ENCODE measurements at places on chromosomes 16 and 17. TPM values are rescaled to one million over a fixed set of nuclear protein-coding genes. Genes with fewer than 3 reads are reported as not detected.

DNA sequence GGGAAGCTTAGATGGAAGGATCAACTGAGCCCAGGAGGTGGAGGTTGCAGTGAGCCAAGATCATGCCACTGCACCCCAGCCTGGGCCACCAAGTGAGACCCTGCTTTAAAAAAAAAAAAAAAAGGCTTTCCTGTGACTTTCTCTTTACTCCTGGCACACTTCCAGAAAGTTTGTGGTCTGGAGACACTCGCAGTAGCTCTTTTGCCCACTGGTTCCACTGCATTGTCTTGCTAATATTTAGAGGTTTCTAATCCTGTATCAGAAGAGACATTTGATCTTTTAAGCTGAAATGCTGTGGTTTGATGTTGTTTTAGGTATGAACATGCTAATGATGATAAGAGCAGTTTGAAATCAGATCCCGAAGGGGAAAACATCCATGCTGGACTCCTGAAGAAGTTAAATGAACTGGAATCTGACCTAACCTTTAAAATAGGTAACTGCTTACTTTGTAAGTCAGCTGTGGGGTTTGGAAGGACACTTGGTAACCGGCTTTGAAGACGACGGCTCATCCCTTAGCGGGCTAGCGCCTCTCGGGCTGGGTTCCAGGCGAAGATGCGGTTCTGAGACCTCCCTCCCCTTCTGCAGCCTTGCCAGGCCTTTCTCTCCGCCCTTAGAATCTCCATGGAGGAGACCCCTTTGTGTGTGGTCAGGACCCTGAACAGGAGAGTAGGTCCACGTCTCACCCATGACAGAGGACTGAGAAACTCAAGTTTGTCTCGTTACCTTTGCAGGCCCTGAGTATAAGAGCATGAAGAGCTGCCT is 23.1 kb downstream of the NTAN1 start:
- DNase-seq: no peak

GRCh38 chr17:77829843-77830799 is 128.4 kb upstream of the TNRC6C start:
- no peak for DNase-seq

DNA sequence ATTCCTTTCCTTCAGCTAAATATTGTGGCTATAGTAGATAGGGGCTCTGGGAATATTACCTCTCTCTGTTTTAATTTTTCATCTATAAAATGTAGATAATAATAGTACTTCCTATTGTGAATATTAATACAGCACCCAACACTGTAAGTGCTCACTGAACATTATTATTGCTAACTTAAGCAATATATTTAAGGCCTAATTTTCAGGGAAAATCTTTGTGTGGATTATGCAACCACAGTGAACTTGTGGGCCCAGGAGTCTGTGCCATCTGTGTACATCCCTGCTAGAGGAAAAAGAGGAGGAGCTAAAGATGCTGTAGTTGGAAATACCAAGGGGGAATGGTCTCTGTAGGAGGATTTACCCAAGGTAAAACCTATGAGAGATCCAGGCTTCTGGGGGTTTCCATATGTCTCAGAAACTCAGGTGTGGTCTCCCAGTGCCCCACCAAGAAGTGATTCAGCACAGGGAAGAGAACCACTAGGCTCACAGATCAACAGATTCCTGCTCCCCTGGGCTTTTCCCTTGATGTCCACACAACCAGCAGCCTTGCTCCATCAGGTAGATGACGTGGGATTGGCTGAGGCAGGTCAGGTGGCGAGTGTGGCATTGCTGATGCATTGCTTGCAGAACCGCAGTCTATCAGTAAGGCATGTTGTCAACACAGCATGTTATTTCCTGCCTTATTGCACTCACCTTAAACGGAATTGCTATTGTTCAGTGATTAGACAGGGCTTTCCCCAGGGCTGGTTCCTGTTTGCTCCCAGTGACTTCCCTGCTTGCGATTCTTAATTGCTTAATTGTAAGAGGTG is 1.6 kb upstream of the N4BP1 start:
- no peak for DNase-seq

DNA sequence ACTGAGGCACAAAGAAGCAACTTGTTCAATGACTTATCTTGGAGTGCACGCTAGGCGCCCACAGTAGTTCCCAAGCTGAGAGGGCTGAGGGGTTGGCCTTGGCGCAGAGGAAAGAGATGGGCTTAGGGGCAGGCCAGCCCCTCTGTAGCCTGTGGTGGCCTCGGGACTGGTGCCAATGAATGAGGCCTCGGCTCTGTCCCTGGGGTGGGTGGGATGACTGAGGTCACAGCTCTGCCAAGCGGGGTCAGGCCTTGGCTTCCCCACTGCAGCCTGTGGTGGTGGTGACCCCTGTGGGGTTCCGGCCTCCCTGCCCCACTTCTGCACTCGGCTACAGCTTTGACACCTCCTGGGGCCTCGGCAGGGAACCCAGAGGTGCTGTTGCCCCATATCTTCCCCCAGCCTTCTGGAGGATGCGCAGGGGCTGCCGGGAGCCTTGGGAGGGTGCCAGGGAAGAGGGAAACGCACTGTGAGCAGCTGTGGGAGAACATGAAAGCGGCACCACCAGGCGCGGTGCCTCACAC is 46.0 kb downstream of the BEAN1 start:
- no peak for DNase-seq

- no peak for DNase-seq
Measured at GRCh38 chr17:67467500-67468455, 90.7 kb downstream of the PITPNC1 start.

- no peak for DNase-seq
Measured at GRCh38 chr17:34780438-34780837, 180.8 kb downstream of the CCT6B start.

DNA sequence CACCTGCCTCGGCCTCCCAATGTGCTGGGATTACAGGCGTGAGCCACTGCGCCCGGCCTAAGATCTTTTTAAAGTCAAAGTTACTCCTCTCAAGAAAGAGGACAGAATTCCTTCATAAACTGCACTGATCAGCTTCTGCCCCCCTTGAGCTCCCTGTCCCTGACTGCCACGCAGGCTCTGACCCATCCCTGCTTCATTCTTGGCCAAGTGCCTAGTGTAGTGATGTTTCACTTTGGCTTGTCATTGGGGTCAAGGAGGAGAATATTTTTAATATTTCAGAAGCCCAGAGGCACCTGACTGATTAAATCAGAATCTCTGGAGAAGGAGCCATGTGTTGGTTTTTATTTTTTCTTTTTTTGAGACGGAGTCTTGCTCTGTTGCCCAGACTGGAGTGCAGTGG is 9.1 kb downstream of the MRM1 start:
- DNase-seq: no peak

- DNase-seq: no peak
Measured at GRCh38 chr16:83833921-83834320, 26.1 kb downstream of the HSBP1 start.

- no peak for DNase-seq
Measured at GRCh38 chr16:81469710-81470535, 25.3 kb downstream of the CMIP start.

- no peak for DNase-seq
Measured at GRCh38 chr16:66701026-66701425, 4.5 kb upstream of the CMTM4 start.

- DNase-seq: no peak
Measured at GRCh38 chr16:68790130-68790761, 53.1 kb upstream of the TANGO6 start.

GRCh38 chr16:78984887-78985464 is 615.6 kb downstream of the MAF start:
- peak; percentile 27 for DNase-seq

DNA sequence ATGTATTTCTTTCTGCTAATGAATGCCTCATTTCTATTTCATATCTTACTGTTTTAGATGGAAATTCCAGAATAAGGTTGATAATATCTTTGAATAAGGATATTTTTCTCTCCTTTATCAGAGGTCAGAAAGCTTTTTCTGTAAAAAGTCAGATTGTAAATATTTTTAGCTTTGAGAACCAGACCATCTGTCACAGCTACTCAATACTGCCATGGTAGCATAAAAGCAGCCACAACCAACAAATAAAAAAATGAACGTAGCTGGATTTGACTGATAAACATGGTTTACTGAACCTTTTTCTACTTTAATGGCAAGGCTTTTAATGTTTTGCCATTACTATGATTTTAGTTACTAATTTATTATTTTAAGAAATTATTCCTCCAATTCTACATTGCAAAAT is 217.4 kb upstream of the COX10 start:
- no peak for DNase-seq

DNA sequence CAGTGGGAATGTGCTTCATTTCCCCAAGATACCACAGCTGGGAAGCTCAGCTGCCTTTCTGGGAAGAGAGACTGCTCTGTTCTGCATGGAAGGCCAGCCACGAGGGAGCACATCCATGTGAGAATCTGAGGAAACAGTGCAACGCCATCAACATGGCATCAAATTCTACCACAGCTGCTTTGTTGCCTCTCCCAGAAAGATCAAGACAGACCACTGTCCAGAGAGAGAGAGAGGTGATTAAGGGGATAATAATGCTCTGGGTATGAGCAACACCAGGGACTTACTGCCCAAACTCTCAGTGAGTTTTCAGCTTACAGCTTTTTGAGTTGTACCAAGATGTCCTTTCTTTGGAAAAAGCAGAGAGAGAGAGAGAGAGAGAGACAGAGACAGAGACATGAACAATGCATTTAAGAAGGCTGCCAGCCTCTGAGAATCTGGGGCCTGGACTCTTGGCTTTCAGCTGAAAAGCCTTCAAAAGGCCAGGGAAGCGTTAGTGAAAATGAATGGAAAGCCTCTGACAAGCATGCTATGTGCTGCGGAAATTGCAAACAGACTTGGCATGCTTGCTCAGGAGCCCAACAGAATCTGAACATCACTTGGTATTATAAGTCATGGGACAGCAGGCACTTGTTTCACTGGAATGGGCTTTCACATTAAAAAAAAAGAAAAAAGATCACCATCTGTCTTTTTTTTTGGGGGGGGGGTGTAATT is 223.1 kb downstream of the MAP2K6 start:
- DNase-seq: no peak

GRCh38 chr17:61415374-61416210 is 15.9 kb downstream of the TBX2 start:
- no peak for DNase-seq

GRCh38 chr17:48528153-48528935 is 2.5 kb downstream of the HOXB1 start:
- no peak for DNase-seq

DNA sequence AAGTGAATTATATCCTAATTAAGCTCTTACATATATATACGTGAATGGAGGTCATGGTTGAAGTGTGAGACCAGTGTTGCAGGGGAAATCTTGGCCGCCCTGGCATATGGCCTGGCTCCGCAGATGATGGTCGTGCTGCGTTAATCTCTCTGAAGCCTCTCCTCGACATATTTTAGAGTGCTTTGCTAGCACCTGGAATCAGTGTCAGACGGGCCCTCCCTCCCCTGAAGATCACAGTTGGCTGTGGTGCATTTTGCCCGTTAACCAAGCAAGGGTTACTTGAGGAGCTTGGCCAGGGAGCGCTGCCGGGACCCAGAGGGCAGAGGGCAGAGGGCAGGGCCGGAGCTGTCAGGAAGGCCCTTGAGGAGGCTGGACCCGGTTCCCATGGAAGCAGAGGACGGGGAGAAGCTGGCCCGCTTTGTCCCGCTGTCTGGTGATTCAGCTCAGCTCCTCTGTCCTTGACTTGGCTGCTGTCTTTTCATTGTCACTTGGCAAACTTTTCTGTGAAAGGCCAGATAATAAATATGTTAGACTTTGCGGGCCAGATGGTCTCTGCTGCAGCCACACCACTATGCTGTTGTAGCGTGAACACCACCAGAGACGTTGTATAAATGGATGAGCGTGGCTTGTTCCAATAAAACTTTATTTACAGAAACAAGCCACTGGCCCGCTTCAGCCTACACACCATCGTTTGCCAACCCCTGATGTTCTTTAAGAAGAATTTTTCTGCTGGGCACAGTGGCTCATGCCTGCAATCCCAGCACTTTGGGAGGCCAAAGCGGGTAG is 32.3 kb downstream of the CIBAR2 start:
- no peak for DNase-seq

GRCh38 chr17:47708864-47709541 is 15.0 kb downstream of the TBKBP1 start:
- no peak for DNase-seq

DNA sequence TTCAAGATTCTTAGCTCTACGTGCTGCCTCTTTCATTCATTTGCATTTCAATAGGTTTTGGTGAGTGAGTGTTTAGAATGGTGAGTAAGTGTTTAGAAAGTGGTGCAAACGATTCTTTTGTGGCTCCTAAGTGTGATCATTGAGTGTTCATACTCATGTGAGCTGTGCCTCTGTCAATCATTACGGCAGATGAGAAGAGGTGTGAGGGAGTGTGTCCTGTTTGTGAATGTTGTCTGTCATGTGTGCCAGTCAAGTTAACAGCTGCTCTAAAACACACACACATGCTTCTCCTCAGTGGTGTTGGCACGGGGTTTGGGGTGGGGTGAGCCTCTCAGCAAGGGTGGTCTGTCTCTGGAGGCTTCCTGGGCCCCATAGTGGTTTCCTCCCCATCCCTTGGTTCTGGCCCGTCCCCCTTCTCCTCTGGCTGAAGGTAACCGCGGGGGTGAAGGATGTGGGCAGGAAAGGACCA is 11.4 kb downstream of the MYL4 start:
- DNase-seq: peak; percentile 22

DNA sequence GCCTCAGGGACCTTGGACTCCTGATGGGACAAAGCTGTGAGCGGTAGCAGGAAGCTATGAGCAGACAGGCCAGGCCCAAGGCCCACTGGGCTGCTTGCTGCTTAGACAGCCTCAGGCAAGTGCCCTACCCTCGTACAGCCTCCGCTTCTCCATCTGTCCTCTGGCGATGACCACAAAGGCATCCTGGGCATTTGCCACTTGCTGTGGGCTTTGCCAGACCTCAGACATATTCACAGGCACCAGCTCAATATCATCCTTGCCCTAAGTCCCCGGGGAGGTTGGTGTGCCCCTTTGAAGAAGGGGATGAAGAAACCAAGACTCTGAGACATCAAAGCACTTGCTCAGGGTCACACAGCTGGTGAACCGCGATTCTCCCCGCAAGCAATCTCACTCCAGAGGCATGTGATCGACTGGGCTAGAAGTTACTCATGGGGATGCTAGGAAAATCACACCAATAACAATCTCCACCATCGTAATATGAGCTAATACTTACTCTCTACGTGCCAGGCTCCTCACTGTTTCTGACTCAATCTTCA is 21.7 kb downstream of the PPL start:
- DNase-seq: no peak

GRCh38 chr16:22670551-22671041 is 143.4 kb upstream of the HS3ST2 start:
- DNase-seq: no peak

Gene ITGA2B
- 80.8 TPM for total RNA-seq

Gene SEPTIN1
- 38.2 TPM for total RNA-seq

Gene C1QTNF1
- total RNA-seq: 0.54 TPM

Gene MRC2
- 25.3 TPM for total RNA-seq

Gene ABCA10
- 0.27 TPM for total RNA-seq

Gene GPR139
- total RNA-seq: not detected

Gene P2RX1
- 160 TPM for total RNA-seq

Gene TP53TG3C
- not detected for total RNA-seq

Gene SMCR8
- 30.2 TPM for total RNA-seq

Gene VAT1L
- not detected for total RNA-seq

Gene CDC42EP4
- total RNA-seq: 11.8 TPM

Gene IGFALS
- total RNA-seq: 0.81 TPM

Gene NAGS
- under 0.01 TPM for total RNA-seq

Gene TEKT1
- 0.27 TPM for total RNA-seq

Gene ADAD2
- total RNA-seq: not detected

Gene PLCG2
- 70.3 TPM for total RNA-seq
